ENCODE measurements at places on chromosomes 6 and 20.

DNA sequence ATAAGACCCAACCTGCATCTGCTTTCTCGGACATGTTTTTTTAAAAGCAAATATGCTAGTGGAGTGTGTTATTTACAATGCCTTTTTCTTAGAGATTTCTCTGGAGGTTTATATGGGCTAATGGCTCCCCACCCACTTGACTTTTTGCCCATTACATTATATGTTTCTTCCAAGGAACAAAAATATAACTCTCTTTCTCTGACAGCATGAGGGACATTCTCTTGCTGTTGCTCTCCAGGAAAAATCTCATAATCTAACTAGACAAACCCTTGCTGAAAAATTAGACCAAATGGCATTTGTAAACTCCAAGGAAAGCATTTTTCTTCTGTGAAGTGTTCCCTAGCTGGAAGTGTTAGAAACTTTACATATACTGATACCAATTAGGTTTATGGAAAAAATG is 213.7 kb downstream of the PRL start:
- no peak for DNase-seq

DNA sequence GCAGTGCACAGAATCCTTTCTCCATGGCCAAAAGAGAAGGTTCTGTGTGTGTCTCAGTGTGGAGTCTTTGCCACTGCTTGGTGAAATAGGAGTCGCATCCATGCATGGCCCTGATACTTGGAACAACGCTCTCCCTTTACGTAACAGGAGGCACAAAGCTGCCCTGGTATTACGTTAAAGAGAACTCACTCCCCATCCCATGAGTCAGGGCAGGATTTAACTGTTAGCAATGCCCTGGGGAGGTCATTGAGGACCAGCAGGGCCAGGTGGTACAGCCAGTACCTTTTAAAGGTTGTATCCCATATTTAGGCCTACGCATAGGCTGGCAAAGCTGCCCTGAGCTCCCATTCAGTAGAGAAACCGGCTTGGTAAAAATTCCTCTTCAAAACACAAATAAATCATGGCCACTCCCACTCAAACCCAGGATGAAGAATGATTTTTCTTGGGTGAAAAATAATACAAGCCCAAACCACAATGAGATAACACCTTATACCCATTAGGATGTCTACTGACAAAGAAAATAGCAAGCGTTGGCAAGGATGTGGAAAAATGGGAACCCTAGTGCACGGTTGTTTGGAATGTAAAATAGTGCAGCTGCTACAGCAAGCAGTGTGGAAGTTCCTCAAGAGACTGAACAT is 37.1 kb downstream of the MYLK4 start:
- DNase-seq = no peak

DNA sequence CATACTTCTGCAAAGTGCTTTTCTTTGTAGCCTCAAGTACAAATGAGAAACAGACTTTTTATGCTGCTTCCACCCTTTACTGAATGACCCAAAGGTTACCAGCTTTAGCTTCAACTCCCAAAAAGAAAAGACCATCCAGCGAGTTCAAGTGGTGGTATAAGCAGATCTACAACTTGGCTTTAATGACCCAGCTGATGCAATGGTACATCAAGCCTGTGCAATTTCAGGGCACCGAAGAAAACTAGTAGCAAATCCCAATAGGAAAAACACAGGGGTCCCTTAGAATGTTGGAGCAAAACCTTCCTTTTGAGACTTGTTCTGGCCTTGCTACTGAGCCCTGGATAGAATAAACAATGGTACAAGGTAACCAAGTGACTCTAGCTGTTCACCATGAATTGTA is 33.8 kb downstream of the STX7 start:
- DNase-seq = no peak

DNA sequence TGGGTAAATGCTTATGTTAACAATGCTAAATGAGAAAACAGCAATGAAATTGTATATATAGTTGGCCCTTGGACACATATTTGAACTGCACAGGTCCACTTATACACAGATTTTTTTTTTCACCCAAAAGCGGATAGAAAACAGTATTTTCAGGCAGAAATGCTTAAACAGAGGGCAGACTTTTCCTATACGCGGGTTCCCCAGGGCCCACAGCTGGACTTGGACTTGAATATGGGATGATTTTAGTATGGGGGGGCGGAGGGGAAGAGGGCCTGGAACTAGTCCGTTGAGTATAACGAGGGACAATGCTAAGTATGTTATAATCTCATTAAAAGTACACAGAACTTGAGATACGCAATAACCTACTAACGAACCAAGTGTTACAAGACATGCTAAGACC is 1.1 kb upstream of the PRSS35 start:
- no peak for DNase-seq

DNA sequence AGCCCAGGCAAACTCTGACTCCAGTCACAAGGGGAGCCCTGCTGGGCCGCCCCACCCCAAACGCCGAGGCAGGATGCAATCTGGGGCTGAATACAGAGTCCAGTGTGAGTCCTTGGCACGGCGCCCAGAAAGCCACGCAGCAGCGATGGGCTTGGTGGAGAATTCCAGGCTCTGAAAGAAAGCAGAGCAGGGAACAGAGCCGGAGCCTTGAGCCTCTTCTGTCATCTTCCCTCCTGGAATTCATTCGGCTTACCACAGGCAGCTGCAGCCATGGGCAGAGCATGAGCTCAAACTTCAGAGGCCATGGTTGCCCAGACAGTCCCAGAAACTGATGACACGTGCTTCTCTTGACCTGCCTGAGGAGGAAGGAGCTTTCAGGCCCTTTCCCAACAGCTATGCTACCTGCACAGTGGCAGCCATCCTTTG is 441.1 kb upstream of the JARID2 start:
- no peak for DNase-seq

- DNase-seq = no peak
Measured at GRCh38 chr20:33061658-33062028, 7.9 kb downstream of the BPIFB3 start.

- no peak for DNase-seq
Measured at GRCh38 chr20:63188641-63189321, 27.1 kb downstream of the YTHDF1 start.

DNA sequence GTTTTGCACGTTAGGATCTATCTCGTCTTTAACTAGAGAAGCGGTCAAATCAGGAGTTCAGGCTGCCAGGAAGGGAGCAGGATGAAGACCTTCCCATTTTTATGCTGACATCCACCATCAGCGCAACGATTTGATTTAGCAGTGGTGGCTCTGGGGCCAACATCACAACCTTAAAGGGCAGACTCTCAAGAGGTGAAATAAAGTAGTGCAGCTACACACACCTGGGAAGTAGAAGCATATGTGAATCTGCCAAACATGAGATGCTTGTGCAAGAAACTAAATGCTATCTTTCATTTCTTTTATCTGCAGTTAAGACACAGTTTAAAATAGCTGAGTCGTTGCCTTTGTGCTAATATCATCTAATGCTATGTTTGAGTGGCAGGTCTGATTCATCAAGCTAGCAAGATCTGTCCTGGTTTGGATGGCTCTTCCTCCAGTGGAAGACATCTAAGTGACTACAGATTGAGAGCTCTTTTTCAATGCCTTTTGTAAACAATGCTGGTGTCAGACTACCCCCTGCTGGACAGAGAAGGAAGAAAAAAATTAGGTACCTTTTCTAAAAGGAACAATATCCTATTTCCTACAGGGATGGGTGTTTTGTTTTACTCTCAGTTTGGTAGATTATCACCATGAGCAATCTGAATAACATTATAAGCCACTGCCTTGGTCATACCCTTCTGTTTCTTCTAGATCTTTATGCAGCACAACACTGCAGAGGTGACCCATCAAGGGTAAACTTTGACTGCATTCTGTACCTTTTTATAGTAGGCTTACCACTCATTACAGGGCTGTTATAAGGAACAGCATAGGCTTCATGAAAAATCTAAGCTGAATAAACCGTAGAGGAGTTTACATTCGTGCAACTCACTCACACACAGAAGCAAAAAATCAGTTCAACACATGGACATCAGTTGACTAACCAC is 171.6 kb upstream of the FBXL4 start:
- peak; percentile 29 for DNase-seq

- DNase-seq = no peak
Measured at GRCh38 chr6:30600451-30600961, 16.5 kb downstream of the PPP1R10 start.

- no peak for DNase-seq
Measured at GRCh38 chr20:48607544-48607865, 220.3 kb downstream of the PREX1 start.

Data from CD4-positive, alpha-beta T cell treated with Interleukin-15 for 4 hours (primary cell).